ENCODE measurements at places on chromosomes 2 and 18.
A peak's percentile ranks its signal among the peaks of the same experiment; 100 is the strongest.

DNA sequence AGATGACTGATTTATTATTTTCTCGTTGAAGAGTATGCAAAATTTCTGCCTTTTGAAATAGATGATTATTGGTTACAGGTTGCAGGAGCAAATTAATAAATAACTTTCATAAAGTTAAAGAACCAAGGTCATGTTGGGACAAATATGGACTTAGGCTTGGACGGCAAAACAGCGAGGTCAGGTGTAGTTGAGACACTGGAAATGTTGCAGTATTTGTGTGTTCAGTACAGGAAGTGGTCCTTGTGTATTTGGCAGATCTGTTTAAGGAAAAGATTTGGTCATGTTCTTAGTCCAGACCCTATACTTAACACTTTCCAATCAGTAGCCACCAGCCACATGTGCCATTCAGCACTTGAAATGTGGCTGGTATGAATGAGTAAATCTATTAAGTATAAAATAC, 486.5 kb downstream of the TDRD15 start:
- no peak for DNase-seq

- no peak for DNase-seq
These were observed 26.6 kb upstream of the STEAP3 start for GRCh38 chr2:119197126-119197405.

- no peak for DNase-seq
These were observed 175.1 kb downstream of the GULP1 start for GRCh38 chr2:188466761-188467160.

- no peak for DNase-seq
These were observed 3.8 kb upstream of the LTBP1 start for GRCh38 chr2:32942793-32943485.

DNA sequence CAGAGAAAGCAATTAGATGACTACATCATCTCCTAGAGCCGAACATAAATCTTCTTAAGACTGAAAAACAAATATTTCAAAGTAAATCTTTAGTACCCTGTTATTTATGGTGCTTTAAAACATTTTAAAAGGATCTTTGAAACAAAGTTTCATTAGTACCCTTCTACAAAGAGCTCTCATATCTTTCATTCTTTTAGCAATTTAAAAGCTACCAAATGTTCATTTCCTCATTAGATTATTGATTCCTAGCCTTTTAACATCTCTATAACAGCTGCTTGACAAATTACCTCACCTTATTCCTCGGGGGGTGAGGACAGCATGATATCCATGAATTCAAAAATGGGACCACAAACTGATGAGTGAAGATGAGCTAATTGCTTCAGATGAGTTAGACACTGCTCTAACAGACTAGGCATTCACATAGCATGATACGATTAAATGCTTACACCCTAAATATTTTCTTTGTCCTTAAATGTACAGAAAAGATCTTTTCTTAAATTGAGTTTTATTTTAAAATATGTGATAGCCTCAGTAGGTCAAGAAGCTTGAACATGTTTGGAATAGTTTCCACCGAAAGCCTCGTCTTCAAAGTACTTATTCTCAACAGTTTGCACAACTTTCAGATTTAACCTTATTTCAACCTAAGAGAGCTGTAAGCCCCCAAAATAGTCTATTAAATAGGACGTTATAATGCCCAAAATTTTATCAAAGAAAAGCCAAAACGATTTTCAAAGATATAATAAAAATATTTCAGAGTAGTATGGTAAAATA, 2.1 kb downstream of the ATAD2B start:
- peak; percentile 29 for DNase-seq

DNA sequence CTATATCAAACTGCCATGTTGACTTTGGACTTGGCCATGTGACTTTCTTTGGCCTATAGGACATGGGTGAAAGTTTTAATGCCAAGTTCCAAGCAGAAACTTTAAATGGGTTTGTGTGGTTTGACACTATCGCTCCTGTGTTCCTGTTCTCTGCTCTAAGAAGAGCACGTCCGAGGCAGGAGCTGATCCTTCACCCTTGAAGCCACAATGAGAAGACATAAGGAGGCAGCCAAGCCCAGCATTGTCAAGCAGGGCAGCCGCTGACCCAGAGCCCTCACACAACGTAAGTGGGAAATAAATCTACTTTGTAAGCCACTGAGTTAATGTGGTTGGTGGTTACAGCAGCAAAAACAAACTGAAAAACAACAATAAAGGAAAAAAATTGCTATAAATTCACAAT, 422.4 kb downstream of the PID1 start:
- DNase-seq = no peak

GRCh38 chr2:128320192-128320905, 1.7 kb upstream of the HS6ST1 start:
- DNase-seq = peak; percentile 15

GRCh38 chr2:113137827-113138226, 10.4 kb downstream of the IL1RN start:
- no peak for DNase-seq

DNA sequence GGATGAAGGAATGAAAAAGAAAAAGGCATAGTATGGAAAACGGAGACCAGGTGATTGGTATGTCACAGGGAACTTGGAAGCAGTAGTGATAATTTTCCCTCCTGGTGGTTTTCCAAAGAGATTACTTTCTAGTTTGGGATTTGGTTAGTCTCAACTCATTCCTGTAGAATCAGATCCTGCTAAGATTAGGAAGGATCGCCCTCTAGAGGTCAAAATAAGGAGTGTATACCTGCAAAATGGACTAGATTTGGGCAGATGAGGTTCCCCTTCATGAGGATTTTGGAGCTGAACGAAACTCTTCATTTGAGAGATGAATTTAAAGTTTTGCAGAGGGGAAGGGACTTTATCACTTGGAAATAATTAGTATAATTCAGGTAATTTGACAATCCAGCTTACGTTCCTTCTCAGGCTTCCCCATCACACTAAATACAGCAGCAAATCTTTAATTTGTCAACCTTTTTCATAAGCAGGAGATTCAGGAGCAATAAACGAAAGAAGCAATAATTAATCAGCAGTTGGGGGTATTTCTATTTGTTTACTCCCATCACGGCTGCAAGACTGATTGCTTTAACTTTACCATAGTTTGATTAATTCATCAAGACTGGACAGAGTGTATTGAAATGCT, 65.2 kb downstream of the CCDC195 start:
- peak; percentile 80 for DNase-seq

DNA sequence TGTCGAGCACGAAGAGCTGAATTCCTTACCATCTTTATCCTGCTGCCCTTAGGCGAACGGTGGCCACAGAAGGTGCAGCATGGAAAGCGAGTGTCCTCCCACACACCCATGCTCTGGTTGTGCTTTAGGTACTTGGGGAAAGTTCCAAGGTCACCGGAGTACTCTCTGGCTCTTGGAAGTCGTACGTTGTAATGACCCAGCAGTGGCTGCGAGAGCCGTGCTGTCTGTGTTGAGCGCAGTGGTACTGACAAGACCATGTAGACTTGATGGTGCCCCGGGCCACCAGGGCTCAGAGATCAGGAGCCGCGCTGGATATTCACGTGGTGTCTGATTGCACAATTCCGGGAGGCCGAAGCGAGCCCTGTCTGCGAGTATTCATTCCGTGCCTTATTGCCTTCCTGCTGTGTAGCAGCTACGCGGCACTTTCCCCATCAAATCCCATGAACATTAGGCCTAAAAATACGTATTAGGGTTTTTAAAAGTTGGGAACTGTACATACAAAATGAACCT, 222.0 kb downstream of the ZNF516 start:
- DNase-seq = no peak

DNA sequence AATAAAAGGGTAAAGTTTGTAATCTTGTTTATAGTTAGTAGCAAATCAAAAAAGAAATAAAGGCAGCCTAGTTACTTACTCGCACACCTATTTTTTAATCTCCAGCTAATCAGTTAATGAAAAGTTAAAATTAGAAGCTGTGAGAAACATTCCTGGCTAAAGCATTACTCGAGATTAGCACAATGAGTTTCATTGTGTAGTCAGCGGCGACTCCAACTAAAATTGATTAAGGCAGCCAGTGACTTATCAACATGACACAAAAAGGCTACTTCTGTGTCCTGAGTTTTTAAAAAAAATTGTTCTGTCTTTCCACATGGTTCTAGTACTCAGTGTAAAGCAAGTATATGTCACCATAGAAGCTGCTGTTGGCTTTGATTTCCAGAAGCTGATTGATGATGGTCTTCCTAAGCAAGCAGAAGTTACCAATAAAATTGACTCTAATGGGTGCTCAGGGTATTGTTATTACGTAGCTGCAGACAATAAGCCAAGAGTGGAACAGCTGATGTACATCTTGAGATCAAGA, 159.2 kb downstream of the CPS1 start:
- DNase-seq = peak; percentile 29

DNA sequence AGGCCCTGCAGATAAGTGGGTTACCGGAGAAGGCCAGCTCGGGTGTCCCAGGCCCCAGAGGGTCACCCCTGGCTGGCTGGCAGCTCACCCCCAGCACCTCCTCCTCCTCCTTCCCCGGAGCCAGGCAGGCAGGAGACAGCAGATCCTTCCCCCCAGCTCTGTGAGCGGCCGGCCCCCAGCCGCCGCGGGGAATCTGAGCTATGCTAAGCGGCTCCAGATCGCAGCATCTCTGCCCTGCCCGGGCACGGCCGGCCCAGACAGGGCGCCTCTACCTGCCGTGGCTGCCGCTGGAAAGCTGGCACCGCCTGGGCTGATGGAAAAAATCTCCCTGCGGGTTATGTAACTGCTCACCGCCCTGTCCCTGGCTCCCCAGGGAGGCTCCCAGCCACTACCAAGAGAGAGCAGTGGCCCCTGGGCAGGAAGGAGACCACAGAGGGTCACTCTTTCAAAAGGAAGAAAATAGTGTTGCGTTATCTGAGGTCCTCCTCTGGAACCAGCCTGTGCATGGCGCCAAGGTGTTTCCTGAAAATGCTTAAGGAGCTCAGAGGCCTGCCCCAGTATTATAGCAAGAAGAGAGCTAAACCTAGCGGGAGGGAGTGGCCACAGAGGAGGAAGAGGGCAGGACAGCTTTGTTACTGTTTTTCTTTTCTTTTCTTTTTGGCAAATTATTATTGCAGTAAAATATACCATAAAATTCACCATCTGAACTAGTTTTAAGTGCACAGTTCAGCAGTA, 179.0 kb downstream of the SMAD7 start:
- DNase-seq = no peak

DNA sequence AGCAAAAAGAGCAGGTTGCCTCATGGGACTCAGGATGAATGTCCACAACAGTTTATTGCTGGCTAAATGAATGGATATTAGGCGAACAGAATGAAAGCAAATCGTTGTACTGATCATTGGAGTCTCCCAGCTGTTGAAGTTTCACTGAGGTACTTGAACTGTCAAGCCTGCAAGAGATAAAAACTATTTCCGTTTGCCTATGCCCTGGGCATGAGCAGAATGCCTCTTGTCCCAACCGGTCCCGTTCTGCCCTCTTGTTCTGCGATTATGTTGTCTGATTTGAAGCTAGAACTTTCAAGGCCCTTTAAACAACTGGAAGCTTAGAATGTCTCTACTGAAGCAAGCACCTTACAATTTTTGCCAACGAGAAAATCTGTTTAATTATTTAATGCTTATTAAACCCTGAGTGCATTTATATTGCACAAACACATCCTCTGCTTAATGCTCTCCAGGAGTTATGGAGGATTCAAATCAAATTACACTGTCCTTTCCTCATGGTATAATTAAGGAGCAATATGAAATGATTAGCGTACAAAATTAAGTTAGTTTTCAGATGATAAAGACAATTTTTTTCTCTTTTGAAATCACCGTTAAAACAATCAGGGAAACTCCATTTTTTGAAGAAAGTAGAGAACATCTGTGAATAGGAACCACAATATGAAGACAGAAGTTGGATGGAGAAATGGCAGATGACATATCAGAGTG, 17.7 kb downstream of the QPCT start:
- no peak for DNase-seq

GRCh38 chr2:128245813-128246212, 72.9 kb downstream of the HS6ST1 start:
- no peak for DNase-seq

Measured in NCI-H82 (cell line).